ENCODE measurements at places on chromosomes 2 and 18.

DNA sequence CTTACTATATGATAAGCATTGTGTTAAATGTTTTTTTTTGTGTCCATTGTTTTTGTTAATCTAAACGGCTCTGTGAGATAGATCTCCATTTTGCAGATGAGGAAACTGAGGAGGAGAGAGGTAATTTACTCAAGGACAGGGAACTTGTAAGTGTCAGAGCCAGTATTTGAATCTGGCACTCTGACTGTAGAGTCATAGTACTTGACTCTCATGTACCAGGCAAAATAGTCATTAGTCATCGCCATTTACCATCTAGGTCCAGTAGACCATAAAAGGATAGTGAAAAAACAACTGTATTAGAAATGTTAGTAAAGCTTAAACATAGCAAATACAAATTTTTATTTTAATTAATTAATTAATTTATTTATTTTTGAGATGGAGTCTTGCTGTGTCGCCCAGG, 4.8 kb downstream of the PSMD14 start:
- peak; percentile 38 for DNase-seq

GRCh38 chr2:203743441-203743981, 37.1 kb downstream of the CD28 start:
- peak; percentile 87 for DNase-seq

- DNase-seq = no peak
Observed at GRCh38 chr2:118604371-118604770, 243.1 kb downstream of the EN1 start.

GRCh38 chr2:169736902-169737301, 3.3 kb downstream of the KLHL23 start:
- peak; percentile 54 for DNase-seq

GRCh38 chr18:42392416-42392815, 437.4 kb downstream of the PIK3C3 start:
- DNase-seq = no peak

All from amniotic epithelial cell (primary cell).